Activated T-helper 2 cell treated with anti-CD3 and anti-CD28 coated beads, Interferon-gamma antibody, Interleukin-2, Interleukin-4, amounts not matched to agents 10 μg/mL and 5 μg/mL and 100 μg/mL, durations not matched to agents 14 hours and 24 hours and 36 hours (primary cell): ENCODE measurements at places on chromosomes 16 and 17. TPM values are rescaled to one million over a fixed set of nuclear protein-coding genes. Genes with fewer than 3 reads are reported as not detected.

RHBDF1 gene
- 1.2 and 1.6 TPM in 2 replicates for total RNA-seq

GRCh38 chr16:16009401-16009800, 60.0 kb downstream of the ABCC1 start:
- peaks cover 18% of the 10 kb centered on the region for H3K4me1 ChIP-seq
- H3K27me3 ChIP-seq = no peaks in the 10 kb centered on the region
- no peak overlapping the region for H3K4me3 ChIP-seq
- DNase-seq = no peak
- H3K36me3 ChIP-seq = peaks cover 72% of the 10 kb centered on the region

- no peaks in the 10 kb centered on the region for H3K36me3 ChIP-seq
- no peak for DNase-seq
- no peaks in the 10 kb centered on the region for H3K27me3 ChIP-seq
- H3K4me3 ChIP-seq = no peak overlapping the region
- H3K27ac ChIP-seq = no peak overlapping the region
- no peaks in the 10 kb centered on the region for H3K4me1 ChIP-seq
Measured at GRCh38 chr16:65688301-65688700, 566.4 kb upstream of the CDH11 start.

SNAI3 gene
- total RNA-seq = 2.0 and 2.3 TPM in 2 replicates

DNA sequence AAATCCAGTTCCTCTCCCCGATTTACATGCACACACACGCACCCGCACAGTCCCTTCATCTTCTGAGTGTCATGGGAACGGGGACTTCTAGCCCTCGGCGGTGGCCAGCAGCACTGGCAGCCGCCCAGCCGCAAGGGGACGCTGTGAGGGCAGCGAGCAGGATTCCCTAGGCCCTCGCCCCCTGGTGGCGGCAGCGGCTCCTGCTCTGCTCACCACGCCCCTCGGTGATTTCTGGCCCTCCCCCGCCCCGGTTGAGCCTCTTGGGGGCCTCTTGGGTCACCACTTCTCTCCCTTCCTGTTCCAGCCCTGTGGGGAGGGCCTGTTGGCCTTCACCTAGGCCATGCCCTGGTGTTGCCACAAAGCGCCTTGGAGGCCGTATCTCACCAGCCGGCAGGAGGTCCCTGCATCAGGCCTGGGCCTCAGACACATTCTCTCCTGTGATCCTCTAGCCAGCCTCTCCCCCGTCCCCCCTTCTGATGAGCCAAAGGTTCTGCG, 75.2 kb upstream of the KSR1 start:
- H3K4me1 ChIP-seq = peaks cover 6% of the 10 kb centered on the region
- H3K36me3 ChIP-seq = no peaks in the 10 kb centered on the region
- peak; percentile 69 for DNase-seq
- no peak overlapping the region for H3K27ac ChIP-seq
- H3K4me3 ChIP-seq = no peak overlapping the region
- peaks cover 17% of the 10 kb centered on the region for H3K27me3 ChIP-seq

DNA sequence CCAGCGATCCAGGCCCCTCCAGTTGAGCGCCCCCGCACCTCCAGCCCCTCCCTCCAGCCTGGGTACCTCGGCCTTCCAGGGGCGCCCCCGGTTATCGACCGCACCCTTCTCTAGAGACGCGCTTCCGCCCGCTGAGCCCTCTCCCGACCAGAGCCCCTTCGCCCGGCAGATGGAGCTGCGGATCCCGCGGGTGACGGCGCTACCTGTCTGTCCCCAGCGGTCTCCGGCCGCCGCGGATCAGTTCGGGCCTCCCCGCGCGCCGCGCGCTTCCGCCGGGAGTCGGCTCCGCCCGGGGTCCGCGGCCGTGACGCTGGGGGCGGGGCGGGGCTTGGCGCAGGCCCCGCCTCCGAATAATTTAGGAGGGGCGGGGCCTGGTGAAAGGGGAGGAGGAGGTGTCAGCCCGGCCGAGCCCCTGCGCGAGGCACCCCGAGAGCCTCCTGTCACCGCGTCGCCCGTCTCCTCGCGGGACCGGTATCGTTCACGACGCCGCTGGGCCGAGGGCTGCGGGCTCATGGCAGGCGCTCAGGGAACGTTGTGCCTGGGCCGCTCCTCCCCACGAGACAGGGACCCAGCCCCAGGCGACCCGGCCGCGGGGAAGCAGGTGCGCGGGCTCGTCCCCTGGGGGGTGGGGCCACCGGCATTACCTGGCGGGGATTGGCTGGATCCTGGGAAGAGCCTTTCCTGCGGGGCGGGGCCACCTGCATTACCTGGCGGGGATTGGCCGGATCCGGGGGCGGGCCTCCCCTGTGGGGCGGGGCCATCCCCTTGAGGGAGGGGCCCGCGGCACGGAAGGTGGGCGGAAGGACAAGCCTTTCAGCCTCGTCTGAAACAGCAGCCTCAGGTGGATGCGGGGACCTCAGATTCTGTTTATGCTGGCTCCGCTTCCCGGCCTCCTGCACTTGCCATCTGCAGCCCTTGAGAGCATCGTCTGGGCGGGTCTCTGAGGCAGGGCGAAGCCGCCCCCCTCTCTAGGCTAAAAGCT, at the start of gene SPATA2L:
Gene SPATA2L (minus strand): TSS at position 281 of the 982 bp plus-strand sequence. CDS start 473 bp downstream, outside the sequence.
- H3K4me3 ChIP-seq = peak within 1 kb of the TSS; percentile 83
- peaks cover 16% of the 10 kb centered on the region for H3K4me1 ChIP-seq
- peaks cover 4% of the 10 kb centered on the region for H3K36me3 ChIP-seq
